Stimulated activated CD4-positive, alpha-beta T cell treated with anti-CD3 and anti-CD28 coated beads, Interleukin-4, amount 100 ng/mL, for 48 hours (primary cell): ENCODE measurements at places on chromosomes 16 and 17.
A peak's percentile ranks its signal among the peaks of the same experiment; 100 is the strongest.

DNA sequence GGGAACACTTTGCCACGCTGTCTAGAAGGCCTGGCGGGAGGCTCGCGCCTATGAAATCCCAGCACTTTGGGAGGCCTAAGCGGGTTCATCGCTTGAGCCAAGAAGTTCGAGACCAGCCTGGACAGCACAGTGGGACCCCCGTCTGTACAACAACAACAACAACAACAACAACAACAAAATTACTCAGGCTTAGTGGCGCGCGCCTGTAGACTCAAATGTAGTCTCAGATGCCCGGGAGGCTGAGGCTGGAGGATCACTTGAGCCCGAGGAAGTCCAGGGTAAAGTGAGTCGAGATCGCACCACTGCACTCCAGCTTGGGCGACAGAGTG is 297 bp upstream of the SLFN13 start:
- no peak for DNase-seq

DNA sequence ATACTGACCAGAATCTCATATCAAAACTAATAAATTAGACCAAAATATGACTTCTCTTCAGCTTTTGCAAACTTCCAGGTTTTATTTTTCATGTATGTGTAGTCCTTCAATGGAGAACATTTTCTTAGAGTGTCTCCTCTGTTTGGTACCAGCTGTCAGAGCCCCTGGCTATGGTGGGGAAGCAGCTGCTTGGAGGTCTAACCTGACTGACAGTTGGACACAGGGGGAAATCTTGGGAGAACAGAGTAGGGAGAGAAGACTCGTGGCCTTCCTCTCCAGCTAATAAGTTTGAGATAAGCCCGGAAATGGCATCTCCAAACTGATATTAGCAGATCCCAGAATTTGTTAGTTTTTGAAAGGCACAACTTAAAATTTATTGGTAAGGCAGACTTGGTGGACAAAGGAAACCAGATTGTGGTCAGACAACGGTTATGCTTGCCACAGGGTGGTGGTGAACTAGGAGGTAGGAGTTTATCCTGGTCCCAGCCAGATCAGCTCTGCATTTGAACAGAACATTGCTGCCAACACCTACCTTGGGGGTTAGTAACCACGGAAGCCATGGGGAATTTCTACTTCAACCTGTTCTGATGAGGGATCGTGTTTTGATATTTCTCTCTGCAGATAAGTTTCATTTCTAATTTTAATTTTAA is 39.2 kb upstream of the IRX3 start:
- DNase-seq: no peak

DNA sequence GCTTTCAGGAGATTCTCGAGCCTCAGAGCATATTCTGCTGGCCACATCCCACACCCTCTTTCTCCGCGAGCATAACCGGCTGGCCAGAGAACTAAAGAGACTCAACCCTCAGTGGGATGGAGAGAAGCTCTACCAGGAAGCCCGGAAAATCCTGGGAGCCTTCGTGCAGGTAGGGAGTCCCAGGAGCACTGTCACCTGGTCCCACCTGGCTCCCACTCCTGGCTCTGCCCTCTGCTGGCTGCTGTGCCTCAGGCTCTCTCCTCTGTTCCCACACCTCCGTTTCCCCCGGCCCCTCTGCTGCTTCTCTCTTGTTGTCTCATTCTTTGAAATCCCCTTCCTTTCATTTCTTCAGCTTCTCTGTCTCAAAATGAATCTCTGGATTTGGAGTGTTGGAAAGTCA is 16.4 kb downstream of the LPO start:
- DNase-seq: no peak

DNA sequence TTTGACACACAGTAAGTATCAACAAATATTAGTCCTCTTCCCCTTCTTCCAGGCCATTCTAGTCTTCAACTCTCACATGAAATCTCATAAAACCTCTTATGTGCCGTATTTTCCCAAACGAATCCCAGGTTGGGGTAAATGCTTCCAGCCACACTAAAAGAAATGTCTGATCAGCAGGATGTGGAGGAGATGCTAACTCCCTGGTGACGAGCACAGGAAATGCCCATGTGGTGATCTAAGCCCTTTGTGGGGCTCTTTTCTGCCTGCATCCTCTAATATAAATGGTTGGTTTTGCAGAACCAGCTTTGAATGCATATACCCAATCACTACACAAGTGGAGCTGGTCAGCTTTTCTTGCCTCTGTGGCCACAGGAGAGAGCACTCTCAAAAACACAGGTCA is 498.2 kb upstream of the ERCC4 start:
- no peak for DNase-seq

- DNase-seq: no peak
These were observed 16.8 kb upstream of the DRG2 start for GRCh38 chr17:18070861-18071340.

GRCh38 chr16:82880346-82880745 is 253.6 kb downstream of the CDH13 start:
- DNase-seq: no peak

DNA sequence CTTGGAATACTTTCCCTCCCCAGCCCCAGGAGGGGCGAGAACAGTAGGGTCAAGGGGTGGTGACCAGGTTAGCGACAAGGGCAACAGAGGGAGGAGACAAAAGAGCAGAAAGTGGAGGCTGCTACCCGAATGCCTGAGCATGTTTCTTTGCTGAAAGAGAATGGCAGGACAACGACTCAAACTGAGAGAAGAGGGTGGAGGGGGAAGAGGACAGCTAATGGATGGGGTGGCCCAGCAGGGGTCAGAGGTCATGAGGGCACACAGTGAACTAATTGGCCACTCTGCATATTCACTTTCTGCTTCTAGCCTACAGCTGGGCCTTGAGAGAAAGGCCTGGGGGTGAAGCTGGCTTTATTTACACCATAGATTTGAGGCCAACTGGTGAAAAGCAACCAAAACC is 19.1 kb upstream of the DDX52 start:
- no peak for DNase-seq

GRCh38 chr16:58684001-58684353 is 593 bp downstream of the SLC38A7 start:
- no peak for DNase-seq

- no peak for DNase-seq
These were observed 30.7 kb upstream of the CDRT4 start for GRCh38 chr17:15498107-15498506.

DNA sequence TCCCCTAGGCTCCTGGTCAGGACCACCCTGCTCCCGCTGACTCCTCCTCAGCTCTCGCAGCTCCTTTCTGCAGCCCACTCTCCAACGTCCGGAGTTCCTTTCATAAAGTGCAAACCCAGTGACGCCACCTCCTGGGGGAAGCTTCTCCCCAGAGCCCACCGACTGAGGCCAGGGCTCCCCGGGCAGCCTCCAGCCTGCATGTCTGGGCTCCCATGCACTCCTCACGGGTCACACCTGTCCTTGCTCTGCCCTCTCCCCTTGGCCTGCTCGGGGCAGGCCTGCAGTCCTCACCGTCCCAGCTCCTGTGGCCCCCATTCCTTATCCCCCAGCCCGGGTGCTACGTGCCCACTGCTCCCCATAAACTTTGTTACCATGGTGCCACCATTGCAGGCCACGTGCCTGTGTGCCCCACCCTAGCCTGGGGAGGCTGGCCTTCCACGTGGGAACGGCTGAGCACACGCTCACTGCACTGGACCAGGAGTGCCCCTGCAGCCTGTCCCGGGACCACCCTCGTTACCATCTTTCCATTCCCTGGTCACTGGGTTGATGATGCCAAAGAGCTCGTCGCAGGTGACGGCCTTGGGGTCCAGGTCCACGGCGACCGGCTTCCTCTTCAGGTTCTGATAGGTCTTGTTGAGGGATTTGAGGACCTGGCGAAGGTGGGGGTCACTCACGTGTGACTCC is 84.9 kb downstream of the DNAH17 start:
- DNase-seq: no peak

DNA sequence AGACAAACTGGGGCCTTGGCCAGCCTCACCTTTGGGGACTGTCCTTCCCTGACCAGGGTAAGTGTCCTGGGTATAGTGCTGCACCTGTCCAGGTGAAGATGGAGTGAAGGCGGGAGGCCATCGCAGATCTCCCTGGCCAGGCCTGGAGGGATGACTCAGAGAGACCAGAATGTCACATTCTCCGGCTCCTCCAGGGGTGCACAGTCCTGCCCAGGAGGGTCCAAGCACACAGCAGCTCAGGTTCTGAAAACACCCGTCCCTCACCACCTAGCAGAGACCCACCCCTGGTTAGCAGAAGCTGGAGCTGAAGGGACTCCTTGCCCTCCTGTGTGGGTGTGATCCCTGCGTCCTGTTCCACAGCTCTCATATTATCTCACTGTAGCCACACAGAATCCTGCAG is 21.9 kb downstream of the FA2H start:
- no peak for DNase-seq

- no peak for DNase-seq
These were observed at the start of gene MT3 for GRCh38 chr16:56589141-56590039. Gene MT3 (plus strand): TSS chr16:56589528. CDS start chr16:56589591, 63 bp downstream.

GRCh38 chr16:89031715-89032659 is 55.0 kb upstream of the CBFA2T3 start:
- DNase-seq: peak; percentile 17

DNA sequence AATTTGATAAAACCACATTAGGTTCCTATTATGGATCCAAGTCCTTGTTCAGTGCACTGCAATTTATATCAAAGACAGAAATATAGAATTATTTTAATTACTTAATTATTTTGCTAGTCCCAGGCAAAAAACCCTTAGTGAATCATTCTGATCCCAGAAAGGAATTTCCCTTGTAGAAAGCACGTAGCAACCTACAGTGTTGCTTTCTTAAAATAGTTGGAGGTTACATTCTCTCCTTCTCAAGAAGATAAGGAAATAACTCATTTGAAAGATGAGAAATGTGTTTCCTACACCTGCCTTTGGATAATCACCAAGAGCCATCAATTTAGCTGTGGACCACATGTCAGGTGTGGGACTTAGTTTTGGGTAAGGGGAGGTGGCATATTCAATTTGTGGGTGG is 434.9 kb downstream of the SHISA9 start:
- no peak for DNase-seq

GRCh38 chr17:77161953-77162352 is 21.2 kb downstream of the SEC14L1 start:
- DNase-seq: no peak

DNA sequence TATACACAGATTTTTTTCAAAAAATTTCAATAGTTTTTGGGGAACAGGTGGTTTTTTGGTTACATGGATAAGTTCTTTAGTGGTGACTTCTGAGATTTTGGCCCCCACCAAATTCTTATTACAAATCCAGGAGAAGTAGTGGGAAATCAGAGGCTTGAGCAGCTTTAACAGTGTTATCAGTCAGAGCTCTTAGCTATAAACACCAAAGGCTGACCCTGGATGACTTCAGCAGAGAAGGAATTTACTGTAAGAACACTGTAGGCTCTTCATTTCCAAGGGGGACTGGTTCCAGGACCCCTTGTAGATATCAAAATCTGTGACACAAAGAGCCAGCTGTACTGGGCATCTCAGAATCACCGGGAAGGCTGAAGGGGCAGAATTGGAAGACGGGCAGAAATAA is 17.8 kb downstream of the MPHOSPH6 start:
- no peak for DNase-seq

GRCh38 chr17:8956465-8956902 is 9.0 kb downstream of the PIK3R5 start:
- no peak for DNase-seq

GRCh38 chr16:8798535-8799157 is 1.0 kb downstream of the PMM2 start:
- no peak for DNase-seq

DNA sequence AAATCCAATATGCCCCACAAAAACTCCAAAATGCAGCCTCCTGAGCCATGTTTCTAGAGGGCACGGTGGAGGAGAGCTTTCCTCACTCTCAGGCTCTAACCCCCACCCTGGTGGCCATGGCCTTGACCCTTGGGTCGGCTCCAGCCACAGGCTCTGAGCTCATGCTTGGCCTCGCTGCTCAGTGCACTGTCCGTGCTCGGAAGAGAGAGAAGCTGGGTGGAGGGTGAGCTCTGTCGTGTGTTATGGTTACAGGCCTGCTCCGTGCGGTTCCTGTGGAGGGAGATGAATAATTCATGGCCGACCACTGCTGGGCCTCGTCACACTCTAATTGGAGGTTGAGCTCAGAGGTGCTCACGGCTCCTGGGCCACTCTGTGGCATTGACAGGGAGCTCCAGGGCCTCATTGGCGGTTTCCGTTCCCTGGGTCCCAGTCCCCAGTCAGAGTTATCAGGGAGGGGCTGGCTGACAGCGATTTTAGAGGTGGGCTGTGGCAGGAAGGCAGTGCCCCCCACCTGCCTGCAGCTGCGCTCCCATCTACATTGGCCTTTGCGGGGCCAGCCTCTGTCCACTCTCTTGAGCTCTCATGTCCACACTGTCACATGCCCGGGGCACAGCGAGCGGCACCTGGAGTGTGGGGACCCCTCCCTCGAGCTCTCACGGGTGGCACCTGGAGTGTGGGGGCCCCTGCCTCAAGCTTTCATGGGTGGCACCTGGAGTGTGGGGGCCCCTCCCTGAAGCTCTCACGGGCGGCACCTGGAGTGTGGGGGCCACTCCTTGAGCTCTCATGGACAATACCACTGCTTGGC is 24.9 kb downstream of the ACSF3 start:
- no peak for DNase-seq

DNA sequence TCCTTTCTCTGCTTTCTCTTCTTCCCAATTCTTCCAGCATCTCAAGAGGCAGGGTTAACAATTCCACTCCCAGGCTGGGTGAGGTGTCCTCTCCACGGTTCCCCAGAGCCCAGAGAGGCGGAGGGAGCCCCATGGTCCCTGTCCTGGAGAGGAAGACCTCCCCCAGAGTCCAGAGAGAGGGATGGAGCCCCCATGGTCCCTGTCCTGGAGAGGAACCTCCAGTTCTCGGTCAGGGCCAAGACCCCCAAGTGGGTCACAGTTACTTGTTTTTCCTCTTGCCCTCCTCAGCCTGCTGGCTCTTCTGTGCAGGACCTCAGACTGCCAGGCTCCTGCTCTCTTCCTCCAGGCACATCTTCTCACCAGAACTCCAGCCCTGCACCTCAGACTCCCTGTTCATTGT is 135.2 kb downstream of the RPTOR start:
- no peak for DNase-seq

DNA sequence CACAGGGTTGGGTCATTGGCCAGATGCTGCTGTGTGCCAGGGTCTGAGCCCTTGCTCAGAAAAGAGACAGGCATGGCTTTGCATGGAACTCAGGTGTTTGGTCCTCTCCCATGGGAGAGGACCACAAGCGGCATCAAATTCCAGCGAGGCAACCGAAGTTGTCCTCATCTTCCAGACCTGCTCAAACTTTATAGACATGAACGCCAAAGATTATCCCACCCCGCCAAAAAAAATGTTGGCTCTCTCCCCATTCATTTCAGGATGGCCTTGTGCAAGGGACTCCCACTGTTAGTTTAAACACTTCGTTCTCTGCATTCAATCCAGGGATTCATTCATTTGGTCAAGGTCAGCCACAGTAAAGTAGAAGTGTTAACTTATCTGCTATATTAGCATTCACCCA is 360.8 kb upstream of the ZFHX3 start:
- DNase-seq: no peak

GRCh38 chr17:17557796-17558195 is 33.7 kb downstream of the PEMT start:
- no peak for DNase-seq
